Stimulated activated CD4-positive, alpha-beta T cell treated with anti-CD3 and anti-CD28 coated beads, Interleukin-15, amount 100 ng/mL, for 1 hour (primary cell): ENCODE measurements at places on chromosomes 16 and 17.

GRCh38 chr16:19179546-19180490 lies 11.8 kb downstream of the SYT17 start:
- no peak for DNase-seq

- no peak for DNase-seq
Observed at GRCh38 chr17:37605813-37606505, 3.3 kb downstream of the SYNRG start.

DNA sequence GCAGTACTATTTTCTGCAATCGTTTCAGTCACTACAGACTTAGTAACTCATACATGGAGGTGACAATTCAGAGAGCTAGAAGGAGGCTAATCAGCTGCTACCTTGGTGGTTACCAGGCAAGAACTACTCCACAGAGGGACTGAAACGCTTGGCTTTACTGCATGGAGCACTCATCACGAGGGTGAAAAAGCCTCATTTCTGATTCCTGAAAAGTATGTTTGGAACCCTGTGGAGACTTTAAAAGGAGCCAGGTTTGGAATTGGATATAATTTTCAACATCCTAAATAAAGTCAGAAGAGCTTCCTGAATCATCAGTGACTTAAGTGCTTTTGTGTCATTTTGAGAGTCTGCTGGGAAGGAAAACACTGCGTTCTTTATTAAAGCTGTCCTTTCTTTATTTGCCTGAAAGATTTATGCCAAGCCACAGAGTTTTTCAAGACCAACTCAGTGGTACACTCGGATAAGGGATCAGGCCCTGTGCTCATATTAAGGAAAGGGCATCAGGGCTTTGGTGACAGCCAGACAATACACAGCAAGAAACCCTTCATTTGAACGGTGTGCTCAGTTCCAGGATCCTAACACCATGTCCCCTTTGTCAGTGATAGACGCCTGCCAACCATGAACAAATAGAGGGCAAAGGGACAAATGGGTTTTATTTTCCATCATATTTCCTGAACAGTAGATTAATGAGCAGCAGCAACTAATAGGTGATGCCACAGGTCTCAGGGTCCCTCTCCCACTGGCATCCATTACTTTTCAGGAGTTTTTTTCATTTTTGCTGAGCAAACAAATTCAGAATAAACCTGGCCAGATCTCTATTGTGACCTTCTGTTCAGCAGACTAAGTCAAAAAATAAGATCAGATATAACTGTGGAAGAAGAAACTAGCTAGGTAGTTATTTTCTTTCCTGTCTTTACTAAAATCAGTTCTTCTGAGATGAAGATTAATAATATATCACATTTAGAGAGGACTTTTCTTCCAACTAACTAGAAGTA lies 80.5 kb upstream of the CLEC18B start:
- DNase-seq = no peak

GRCh38 chr17:47649972-47650524 lies 329 bp downstream of the KPNB1 start:
- DNase-seq = no peak

GRCh38 chr16:30374538-30374937 lies at the start of gene MYL11:
MYL11 (plus strand) TSS chr16:30374802; CDS start chr16:30374858, 56 bp downstream.
- no peak for DNase-seq

- DNase-seq = no peak
Observed at GRCh38 chr17:68658999-68659780, 58.0 kb upstream of the FAM20A start.

GRCh38 chr17:51421525-51421924 lies 161.2 kb downstream of the UTP18 start:
- no peak for DNase-seq

GRCh38 chr16:15576960-15577958 lies 65.7 kb downstream of the MARF1 start:
- DNase-seq = no peak

GRCh38 chr16:88453611-88454522 lies 787 bp downstream of the ZFPM1 start:
- no peak for DNase-seq

- no peak for DNase-seq
Observed at GRCh38 chr16:1333149-1333812, at the start of gene BAIAP3. BAIAP3 (plus strand) TSS chr16:1333645; CDS start chr16:1338550, 4,905 bp downstream.

DNA sequence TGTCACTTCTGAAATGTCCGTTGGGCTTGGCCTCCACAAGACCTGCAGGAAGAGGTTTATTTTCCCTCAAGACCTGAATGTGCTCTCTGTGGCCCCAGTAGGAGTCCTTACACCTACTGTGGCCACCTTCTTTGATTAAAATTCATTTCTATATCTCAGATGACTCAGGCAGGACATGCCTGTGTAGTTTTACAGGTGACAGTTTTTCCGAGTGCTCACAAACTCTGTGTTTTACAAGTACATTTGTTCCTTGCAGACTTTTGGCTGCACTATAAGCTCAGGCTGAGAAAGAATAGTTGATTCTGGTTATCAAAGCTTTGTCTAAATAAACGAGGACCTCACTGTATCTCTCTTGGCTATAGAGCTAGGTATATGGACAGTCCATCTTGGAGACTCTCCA lies 257.1 kb downstream of the MAP2K4 start:
- DNase-seq = no peak

GRCh38 chr16:86823888-86824671 lies 245.7 kb downstream of the FOXL1 start:
- DNase-seq = no peak

- DNase-seq = no peak
Observed at GRCh38 chr16:10849736-10850477, 27.1 kb upstream of the CIITA start.

- no peak for DNase-seq
Observed at GRCh38 chr16:78535098-78535497, 435.6 kb downstream of the WWOX start.

GRCh38 chr16:25264597-25264996 lies 7.0 kb upstream of the ZKSCAN2 start:
- DNase-seq = no peak

DNA sequence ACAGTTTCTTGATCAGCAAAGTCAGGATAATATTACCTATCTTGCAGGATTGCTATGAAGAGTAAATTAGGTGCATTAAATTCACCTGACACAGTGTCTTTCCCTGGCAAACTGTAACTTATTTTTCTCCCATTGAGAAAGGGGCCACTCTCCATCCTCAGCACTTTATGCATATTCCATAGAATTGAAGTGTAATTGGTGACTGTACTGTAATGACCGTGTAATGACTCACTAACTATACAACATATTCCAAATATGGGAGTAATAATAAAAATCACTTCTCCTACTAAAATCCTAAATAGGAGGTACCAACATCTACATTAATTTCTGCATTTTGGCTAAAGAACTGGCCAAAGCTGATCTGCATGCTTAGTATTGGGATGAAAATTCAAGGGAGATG lies 141.9 kb upstream of the NOG start:
- DNase-seq = no peak

GRCh38 chr16:49019081-49019633 lies 262.5 kb downstream of the CBLN1 start:
- no peak for DNase-seq

- no peak for DNase-seq
Observed at GRCh38 chr17:37060094-37060493, 111.3 kb downstream of the AATF start.

GRCh38 chr17:78172249-78173051 lies 4.1 kb downstream of the SYNGR2 start:
- no peak for DNase-seq

GRCh38 chr16:14194721-14195120 lies 123.6 kb downstream of the MRTFB start:
- no peak for DNase-seq

- DNase-seq = no peak
Observed at GRCh38 chr16:24729951-24730815, 732 bp downstream of the TNRC6A start.

DNA sequence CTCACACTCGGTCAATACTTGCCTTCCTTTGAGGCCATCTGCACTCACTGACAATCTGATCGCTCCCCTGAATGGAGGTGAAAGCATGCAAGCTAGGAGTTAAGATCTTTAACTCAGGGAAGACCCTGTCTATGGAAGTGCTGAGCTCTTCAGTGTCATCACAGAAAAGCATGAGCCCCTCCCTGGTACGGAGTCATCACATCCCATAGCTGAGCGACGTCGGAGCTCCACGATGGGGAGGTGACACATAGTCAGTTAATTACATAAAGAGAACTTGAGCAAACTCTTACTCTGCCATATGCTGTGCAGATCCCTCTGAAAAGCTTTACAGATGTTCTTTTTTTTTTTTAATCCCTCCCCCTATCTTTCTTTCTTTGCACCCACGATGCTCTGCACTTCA lies 463.2 kb downstream of the WWOX start:
- no peak for DNase-seq

GRCh38 chr16:86085795-86086194 lies 186.8 kb downstream of the IRF8 start:
- no peak for DNase-seq

DNA sequence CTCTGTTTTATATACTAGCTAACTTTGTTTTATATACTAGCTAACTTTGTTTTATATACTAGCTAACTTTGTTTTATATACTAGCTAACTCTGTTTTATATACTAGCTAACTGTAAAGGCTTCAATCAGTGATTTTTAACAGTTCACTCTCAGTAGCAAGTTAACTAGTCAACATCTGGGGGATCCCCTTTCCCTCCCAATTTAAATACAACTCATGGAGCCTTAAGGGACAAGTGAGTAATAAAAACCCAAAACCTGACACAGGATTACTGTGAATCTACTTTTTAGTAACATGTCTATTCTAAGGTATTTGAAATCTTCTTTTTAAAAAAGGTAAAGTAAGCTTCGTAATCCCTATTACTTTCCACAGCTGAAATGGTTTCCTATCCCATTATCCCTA lies 32.2 kb downstream of the FAM222B start:
- DNase-seq = no peak

DNA sequence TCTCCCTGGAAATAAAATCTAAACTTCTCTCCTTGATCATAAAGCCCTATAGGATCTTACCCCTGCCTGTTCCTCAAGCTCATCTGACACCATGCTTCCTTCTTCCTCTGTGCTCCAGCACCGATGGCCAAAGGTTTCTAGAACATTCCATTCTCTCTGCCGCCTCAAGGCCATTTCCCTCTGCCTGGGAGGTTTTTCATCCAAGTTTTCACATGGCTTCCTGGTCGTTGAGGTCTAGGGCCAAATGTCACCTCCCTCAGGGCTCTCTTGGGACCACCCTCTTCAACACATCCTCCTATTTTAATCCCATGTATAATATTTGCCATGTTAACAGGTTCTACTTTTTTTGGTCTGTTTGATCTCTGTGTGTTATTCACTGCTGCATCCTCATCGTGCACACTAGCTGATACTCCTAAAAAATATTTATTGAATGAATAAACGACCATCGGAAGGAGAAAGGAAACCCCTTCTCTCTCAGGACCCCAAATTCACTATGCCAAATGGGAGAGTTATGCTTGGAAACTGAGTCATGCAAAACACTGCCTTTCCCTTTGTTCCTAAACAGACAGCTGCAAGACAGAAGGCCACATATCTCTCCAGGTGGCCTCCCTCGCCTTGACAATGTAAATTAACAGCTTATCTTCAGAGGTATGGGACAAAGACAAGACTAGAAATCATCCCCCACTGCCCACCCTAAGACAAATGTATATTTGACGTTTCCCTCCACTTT lies 78.5 kb downstream of the XYLT1 start:
- DNase-seq = no peak
